ENCODE measurements at places on chromosomes 1 and 21. TPM values are rescaled to one million over a fixed set of nuclear protein-coding genes. Genes with fewer than 3 reads are reported as not detected.

Gene RGSL1
- total RNA-seq: not detected

Gene RHBDL2
- total RNA-seq: 0.17 TPM

Gene TMEM200B
- 0.17 TPM for total RNA-seq

Gene LDLRAD1
- not detected for total RNA-seq

Gene OR10Z1
- total RNA-seq: not detected

Gene C1orf226
- total RNA-seq: 0.63 TPM

Gene OLFML2B
- total RNA-seq: 83.4 TPM

Gene KMO
- total RNA-seq: not detected

Gene UTS2
- not detected for total RNA-seq

Gene LIPI
- total RNA-seq: not detected

Gene BRDT
- not detected for total RNA-seq

Gene GBP4
- not detected for total RNA-seq

Gene MTARC1
- total RNA-seq: 2.5 TPM

Gene OR2T35
- total RNA-seq: not detected

Gene CLDN8
- not detected for total RNA-seq

Gene CAPN9
- not detected for total RNA-seq

Gene TMCO1
- 112 TPM for total RNA-seq

Gene LY9
- not detected for total RNA-seq

Gene NCAM2
- 0.40 TPM for total RNA-seq

Gene ACTL8
- total RNA-seq: not detected

Gene ADORA3
- total RNA-seq: not detected

Gene PROK1
- total RNA-seq: not detected

Gene HAO2
- total RNA-seq: not detected

Gene TARDBP
- total RNA-seq: 68.9 TPM

Gene GJC2
- 0.63 TPM for total RNA-seq

Gene C1orf94
- total RNA-seq: not detected

Gene DFFA
- total RNA-seq: 32.7 TPM

Gene ELF3
- 0.06 TPM for total RNA-seq

Gene C1orf115
- under 0.01 TPM for total RNA-seq

Gene FAM163A
- total RNA-seq: not detected

Gene TMCC2
- total RNA-seq: 2.8 TPM

Measured in LHCN-M2 (cell line).